ENCODE measurements at places on chromosomes 12 and 14. TPM values are rescaled to one million over a fixed set of nuclear protein-coding genes. Genes with fewer than 3 reads are reported as not detected.

DNA sequence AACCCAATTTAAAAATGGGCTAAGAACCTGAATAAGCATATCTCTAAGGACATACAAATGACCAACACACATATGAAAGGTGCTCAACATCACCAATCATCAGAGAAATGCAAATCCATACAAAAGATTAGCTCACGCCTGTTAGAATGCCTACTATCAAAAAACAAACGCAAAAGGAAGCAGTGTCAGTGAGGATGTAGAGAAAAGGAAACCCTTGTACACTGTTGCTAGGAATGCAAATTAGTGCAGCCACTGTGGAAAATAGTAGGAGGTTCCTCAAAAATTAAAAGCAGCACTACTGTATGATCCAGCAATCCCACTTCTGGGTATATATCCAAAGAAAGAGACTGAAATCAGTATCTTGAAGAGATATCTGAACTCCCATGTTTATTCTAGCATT is 133.0 kb downstream of the CPNE8 start:
- no peak for DNase-seq

KRT78 gene
- 29.1 TPM for total RNA-seq

GRCh38 chr12:132154341-132154761 is 10.1 kb downstream of the NOC4L start:
- DNase-seq: no peak

DNA sequence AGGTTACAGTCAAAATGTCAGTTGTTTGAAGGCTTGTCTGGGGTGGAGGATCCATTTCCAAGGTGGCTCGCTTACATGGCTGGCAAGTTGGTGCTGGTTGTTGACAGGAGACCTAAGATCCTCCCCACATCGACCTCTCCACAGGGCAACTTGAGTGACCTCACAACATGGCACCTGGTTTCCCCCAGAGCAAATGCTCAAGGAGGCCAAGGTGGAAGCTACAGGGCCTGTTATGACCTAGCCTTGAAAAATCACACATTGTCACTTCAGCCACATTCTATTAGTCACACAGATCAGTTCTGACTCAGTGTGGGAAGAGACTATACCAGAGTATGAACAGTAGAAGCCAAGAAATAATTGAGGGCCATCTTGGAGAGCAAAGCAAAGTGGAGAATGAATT is 11.3 kb upstream of the GNG2 start:
- DNase-seq: no peak

SARNP gene
- 75.9 TPM for total RNA-seq

DNA sequence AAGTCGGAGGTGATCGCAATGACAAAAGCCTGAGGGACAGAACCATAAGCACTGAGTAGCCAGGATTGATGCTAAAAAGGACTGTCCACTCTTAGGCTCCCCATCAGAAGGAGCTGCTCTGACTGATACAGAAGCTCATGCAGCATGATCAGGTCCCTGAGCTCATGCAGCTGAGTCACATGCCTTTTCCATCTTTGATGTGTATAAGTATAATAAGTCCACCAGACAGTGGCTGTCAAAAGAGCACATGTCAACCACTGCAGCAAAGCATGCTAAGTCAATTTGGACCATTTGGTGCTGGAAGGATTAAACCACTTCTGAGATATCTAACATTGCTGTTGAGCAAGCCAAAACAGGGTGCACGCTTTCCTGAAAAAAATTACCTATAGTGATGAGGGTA is 144.1 kb downstream of the NTF3 start:
- no peak for DNase-seq

DNA sequence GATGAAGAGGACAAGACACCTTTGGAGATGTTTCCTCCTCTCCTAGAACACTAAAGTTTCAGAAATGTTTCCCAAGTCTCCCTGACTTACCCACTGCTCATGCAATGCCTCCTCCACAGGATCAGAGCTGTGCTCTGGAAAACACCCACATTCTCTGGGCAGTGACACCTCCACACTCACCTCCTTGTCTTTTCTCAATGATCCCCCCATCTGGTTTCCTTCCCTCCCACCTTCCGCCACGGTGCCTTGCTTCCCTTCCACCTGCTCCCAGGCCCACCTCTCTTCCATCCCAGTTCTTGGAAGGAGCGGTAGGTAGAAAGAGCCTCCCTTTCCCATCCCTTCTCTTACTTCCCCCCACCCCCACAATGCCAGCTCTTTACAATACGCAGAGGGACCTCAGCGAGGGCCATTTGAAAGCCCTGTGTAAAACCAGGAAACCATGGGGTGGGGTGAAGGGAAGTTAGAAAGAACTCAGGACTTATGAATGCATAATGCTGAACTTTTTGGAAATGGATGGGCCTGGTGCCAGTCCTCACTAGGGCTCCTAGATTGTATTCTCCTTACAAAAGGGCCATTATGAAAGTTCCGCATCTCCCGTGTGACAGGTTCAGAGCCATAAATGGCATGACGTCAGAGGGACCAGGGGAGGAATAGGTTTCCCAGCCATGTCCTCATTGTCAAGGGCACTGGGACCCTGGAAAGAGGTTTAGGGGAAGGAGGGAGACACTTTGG is 12.8 kb downstream of the FBLN5 start:
- DNase-seq: no peak

GPR137C gene
- 6.1 TPM for total RNA-seq

DNA sequence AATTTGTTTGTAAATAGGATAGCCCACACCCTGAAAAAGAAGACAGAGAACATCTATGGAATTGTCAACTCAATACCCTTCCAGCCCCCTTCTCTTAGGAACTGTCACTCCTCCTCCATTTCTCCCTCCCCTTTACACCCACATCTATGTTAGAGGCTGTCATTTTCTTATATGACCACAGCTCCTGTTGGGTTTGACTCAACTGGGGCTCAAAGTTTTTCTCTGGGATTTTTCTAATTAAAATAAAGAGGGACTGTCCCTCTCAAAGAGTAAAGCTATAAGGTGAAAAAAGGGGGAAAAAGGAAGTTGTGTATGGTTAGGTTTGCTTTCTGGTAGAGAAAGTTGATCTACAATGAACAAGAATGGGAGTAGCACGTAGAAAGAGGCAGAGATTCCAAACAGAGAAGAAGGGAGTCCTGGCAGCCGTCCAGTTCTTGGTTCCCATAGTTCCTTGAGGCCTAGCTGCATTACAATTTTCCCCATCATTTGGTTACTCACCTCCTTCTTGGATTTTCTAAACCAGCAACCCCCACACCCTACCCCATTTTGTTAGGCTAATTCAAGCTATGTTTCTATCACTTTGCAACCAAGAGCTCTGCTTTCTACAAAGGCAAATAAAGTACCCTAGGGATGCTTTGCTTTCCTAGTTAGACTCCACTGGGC is 44.3 kb upstream of the STK38L start:
- DNase-seq: no peak

DNA sequence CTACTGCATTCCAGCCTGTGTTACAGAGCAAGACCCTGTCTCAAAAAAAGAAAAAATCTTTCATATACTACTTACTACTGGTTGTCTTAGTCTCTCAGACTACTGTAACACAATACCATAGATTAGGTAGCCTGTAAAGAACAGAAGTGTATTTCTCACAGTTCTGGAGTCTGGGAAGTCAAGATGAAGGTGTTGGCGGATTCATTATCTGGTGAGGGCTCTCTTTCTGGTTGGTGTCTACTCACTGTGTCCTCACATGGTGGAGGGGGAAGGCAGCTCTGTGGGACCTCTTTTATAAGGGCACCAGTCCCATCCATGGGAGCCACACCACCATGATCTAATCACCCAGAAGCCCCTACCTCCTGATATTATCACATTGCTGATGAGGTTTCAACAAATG is 14.4 kb downstream of the WDR20 start:
- no peak for DNase-seq

GRCh38 chr14:104899781-104900180 is 24.9 kb upstream of the PLD4 start:
- no peak for DNase-seq

DNA sequence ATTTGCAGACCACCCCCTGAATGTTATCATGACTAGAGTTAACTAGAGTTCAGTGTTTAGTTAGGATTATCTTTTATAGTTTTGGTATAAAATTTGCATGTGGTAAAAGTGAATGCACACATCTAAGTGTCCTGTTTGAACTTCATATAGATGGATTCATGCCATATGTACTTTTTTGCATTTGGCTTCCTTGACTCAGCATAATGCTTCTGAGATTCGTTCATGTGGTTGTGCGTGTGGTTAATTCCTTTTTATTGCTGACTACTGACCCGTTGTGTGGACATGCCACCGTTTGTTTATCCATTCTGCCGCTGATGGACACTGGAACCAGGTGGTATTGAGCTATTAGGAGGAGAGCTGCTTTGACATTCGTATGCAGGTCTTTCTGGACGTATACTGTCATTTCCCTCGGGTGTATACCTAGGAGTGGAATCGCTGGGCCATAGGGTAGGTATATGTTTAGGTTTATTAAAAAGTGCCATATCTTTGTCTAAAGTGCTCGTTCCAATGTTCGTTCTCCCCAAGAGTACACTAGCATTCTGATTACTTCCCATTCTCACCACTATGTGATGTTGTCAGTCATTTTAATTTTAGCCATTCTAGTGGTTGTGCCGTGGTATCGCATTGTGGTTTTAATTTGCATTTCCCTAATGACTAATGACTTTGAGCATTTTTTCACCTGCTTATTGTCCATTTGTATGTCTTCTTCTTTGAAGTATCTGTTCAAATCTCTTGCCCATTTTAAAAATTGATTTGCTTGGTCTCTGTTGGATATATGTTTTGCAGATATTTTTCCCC is 37.7 kb downstream of the RIN3 start:
- DNase-seq: no peak

DNA sequence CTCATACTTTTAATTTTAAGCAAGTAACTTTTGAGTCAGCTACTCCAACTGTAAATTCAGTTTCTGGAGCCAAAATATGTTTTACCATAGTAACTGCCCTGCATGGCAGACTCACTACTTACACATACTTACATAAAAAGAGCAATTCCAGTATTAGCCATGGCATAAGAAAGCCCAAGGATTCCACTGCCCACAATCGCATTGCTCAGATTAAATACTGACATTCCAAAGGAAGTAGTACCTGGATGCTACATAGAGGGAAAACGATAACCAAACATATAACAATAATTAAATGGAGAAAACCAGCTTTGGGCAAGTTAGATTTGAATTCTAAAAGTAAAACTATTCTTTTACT is 2.2 kb downstream of the SLC38A2 start:
- DNase-seq: no peak

DNA sequence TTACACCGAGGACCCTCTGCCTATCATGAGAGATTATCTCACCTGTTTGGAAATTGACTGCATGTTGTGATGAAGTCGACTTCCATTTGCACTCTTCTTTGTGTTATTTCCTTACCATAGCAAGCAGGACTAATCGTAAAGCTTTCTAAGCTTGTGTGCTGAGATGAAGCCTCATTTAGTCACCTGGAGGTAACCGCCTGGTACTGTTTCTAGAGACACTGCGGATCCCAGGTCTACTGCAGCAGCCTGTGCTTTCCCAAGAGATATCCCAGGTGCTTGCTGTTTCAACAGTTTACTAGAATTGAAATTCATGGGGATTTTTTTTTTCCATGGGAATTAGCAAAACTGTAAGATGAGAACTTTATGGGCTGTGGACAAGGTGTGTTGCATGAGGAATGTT is 131.8 kb downstream of the PTPRR start:
- DNase-seq: no peak

GRCh38 chr12:91104812-91105466 is 6.4 kb downstream of the LUM start:
- DNase-seq: no peak

GRCh38 chr12:9731393-9731792 is 1.5 kb downstream of the CLECL1 start:
- no peak for DNase-seq

DNA sequence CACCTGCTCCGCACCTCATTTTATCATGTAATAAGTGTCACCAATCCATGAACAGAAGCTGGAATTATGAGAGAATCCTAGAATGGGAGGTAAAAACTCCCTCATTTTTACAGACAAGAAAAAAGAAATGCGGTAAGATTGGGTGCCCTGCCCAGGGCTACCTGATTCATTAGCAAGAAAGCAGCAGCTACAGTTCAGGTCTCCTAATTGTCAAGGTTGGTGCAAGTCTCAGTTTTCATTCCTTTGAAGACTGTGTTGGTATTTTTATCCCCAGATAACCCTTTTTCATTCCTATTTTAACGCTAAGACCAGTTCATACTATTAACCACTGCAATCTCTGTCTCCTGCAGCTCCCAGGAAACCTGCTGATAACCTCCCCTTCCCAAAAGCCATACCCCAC is 6.9 kb downstream of the DUSP6 start:
- DNase-seq: no peak

GRCh38 chr14:56745097-56745496 is 65.2 kb downstream of the OTX2 start:
- no peak for DNase-seq

DNA sequence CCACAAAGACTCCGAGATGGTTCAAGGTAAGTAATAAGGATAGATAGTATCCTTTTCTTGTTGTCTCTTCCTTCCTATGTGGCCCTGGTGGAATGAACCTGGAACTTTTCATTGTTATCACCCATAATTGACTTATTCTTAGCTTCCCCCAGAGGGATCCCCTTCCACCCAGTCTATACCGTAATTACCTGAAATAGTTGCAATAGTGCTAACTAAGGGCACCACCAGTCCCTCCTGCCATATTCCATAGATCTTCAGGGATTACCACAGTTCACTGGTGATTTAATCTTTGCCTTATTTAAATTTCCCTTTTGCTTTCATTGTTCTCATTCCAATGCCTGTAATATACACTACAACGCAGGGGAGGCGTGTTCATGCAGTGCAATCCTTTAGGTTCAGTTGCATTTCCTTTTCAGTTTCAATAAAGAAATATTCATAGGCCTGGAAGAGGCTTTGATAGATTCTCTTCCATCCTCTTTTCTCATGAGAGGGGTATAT is 13.8 kb upstream of the OR9K2 start:
- DNase-seq: no peak

PSMB11 gene
- total RNA-seq: not detected

USP44 gene
- 0.69 TPM for total RNA-seq

MYF6 gene
- total RNA-seq: 1.4 TPM

GRCh38 chr14:64659366-64659765 is 44.9 kb upstream of the PLEKHG3 start:
- no peak for DNase-seq

DNA sequence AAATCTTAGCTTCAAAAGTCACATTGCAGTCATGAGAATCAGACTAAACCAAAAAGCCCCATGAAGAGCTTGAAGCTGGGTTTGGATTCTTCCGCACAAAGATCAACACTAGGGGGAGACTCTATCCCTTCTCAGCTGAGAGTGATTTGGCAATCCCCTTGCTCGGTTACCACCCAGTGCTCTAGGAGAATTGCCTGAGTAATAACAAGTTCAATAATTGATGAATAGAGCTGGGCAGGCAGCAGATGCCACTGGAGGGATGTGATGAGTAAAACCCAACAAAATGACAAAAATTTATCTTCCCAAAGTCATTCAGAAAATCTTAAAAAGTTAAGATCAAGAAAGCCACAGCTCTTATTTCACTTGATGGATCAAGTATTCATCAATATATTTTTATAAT is 185.6 kb upstream of the ARID2 start:
- no peak for DNase-seq

- DNase-seq: no peak
These were observed 1444.3 kb downstream of the AACS start for GRCh38 chr12:126509572-126509971.

- DNase-seq: no peak
These were observed 485.0 kb downstream of the PRKD1 start for GRCh38 chr14:29442696-29443095.

GRCh38 chr14:85402569-85403162 is 127.3 kb upstream of the FLRT2 start:
- no peak for DNase-seq

IFT81 gene
- total RNA-seq: 12.6 TPM
